ENCODE measurements at places on chromosomes 3 and 15.

DNA sequence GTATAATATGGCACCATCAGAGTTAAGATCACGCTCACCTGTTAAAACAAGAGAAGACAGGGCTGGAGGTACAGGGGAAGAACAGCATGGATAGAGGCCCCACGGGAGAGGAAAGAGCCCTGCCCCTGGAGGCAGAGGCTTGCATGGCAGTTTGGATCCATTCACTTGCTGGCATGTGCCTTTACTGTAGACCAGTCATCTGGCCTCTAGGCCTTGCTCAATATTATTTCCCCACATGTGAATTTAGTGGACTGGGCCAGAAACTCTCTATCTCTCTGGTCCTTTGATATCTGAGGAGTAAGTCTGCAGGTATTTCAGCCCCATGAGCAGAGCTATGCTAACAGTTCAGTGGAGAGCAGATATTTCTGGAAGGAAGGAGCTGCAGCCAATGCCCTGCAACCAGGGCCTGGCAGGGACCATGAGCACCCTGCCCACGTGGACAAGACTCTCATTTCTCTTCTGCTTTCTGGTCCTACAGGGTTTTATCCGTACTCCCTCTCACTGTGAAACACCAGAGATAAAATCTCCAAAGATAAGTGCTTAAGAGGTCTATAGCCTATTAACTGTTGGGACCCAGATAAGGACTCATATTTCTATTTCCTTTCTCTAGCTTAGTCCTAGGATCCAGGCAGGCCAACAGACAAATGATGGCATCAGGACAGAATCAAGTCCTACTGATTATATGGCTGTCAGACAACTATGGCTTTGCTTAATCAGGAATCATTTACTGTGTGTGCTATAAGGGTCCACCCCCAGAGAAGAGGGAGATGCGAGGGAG, 65.0 kb downstream of the CLDN11 start:
- DNase-seq = no peak

- no peak for DNase-seq
Observed at GRCh38 chr3:66435989-66436388, 64.8 kb downstream of the LRIG1 start.

- no peak for DNase-seq
Observed at GRCh38 chr3:99586701-99587100, 51.7 kb upstream of the COL8A1 start.

DNA sequence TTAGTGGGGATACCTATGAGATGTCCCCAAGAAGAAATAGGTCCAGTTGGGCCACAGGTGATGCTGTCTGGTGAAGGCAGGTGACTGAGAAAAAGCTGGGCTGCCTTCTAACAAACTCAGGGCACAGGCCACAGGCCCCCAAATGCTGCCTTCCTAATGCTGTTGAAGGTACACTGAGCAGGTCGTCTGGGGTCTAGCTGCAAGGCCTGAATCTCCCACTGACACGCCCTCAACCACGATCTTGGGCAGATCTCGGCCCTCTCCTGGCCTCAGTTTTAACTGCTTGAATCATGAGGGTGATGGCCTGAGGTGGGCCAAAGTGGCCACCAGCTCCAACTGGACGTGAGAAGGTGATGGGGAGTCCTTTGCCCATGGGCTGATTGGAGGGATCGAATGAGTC, 2.1 kb upstream of the ACSBG1 start:
- no peak for DNase-seq
